SW 1271 (cell line): ENCODE measurements at places on chromosomes 16 and 17.
A peak's percentile ranks its signal among the peaks of the same experiment; 100 is the strongest.

GRCh38 chr16:56450275-56450985, 702 bp downstream of the NUDT21 start:
- no peak for DNase-seq

GRCh38 chr16:1548233-1548632, 14.8 kb downstream of the TMEM204 start:
- no peak for DNase-seq

DNA sequence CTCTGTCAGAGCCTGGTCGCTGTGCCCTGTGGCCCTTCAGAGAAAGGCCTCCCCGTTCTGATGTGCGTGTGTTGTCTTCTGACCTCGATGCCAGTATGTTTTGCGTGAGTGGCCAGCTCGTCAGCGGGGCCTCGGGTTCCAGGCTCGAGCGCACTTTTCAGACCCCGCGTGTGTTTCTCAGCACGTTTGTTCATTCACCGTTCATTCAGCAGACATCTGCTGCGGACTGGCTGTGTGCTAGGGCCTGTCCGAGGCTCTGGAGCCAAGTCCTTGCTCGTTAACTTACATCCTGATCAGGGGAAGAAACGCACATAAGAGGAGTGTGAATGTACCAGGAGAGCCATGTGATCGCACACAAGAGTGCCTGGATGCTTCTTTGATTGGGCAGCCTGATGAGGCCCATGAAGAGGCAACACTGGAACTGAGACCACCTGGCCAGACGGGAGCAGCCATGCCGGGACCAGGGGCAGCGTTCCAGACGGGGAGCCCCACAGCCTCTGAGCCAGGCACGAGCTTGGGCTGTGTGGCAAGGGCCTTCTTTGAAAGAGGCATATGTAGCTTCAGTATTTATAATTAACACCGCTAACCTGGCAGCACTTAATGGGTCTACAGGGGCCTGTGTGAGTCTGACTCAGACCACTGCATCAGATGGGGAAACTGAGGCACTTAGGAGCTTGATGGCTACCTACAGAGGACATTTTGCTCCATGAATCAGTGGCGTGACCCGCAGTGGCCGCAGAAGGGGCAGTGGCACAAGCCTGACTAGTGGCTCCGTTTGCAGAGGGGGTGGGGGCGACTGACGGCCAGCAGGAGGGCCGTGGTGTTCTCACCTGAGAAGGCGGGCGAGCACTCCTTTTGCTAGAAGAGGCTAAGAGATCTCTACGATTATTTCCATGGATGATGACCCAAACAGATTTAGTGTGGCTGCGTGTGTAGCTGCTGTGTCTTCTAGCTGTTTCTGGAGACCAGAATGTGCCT, 187.9 kb upstream of the CHMP6 start:
- DNase-seq: no peak

GRCh38 chr17:549177-550040, 165.2 kb downstream of the VPS53 start:
- DNase-seq: no peak

- no peak for DNase-seq
Observed at GRCh38 chr16:65111306-65111705, 10.6 kb downstream of the CDH11 start.

- no peak for DNase-seq
Observed at GRCh38 chr16:97822-98221, 19.8 kb downstream of the MPG start.

DNA sequence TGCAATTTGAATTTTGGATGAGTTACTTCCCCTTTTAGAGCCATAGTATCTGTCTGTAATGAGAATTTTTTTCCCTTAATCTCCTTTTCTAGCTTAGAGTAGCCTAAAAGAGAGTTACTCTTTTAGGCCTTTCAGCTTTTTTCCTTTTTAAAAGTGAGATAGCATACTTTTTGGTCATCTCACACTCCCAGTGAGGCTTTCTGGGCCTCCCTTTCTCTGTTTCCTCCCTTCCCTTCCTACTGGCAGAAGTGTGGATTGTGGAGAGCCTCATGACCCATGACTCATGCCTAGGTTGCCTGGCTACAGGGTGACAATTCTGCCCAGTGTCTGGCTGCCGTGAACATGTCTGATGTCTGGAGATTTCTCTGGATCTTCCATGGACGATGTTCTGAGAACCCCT, 15.2 kb downstream of the KRT23 start:
- peak; percentile 42 for DNase-seq

GRCh38 chr17:64723781-64724180, 61.7 kb upstream of the SMURF2 start:
- DNase-seq: no peak

GRCh38 chr17:57677301-57677700, 67.8 kb downstream of the CCDC182 start:
- no peak for DNase-seq

DNA sequence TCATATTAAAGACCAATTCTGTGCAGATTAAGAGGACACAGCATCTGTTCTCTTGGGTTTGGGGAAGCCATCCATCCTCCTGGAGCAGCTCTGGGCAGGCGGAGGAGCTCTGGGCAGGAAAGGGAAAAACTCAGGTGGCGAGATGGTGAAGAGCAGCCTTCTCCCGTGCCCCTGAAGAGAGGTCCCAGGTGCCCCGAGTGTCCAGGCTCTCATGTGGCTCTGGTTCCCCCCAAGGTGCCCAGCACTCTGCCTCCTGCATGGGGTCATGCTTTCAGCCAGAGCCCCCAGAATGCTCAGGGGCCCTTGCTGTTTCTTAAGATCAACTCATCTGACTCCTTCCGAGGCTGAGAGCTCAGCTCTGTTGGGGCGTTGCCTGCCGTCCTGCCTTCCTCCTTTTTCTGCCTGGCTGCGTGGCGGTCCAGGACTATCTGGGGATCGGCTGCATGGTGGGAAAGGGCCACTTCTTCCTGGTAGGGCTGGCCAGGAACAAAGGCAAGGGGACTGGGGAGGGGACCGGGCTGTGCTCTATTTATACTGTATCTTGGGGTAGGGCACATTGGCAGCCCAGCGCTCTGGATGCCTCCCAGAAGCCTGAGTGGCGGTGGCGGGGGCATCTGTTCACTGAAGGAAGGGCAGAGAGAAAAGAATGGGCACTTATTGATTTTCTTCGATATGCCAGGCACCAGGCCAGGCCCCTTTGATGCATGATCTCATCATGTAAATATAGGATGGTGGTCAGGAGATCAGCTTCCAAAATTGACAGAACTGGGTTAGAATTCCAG, 103.2 kb upstream of the SDK2 start:
- no peak for DNase-seq

GRCh38 chr17:34800661-34801060, 160.6 kb downstream of the CCT6B start:
- no peak for DNase-seq

GRCh38 chr17:3792481-3792880, 8.5 kb downstream of the ITGAE start:
- no peak for DNase-seq

DNA sequence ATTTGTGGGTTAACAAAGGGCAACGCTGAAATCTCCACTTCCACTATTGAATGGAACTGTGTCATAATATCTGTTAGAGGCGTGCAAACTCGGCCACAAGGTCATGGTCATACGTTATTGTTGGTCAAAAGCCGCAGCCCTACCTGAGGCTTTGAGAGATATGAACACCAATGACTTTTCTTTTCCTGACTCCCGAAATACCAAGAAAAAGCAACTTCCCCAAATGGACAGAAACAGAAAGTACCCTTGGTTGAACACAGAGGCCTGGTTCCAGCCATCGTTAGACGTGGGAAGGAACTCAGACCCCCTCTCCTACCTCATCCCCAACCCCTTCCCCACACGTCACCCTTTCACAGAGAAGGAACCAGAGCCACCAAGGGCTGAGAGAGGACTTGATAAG, 1.4 kb upstream of the PIK3R5 start:
- DNase-seq: no peak

- no peak for DNase-seq
Observed at GRCh38 chr17:55694286-55694910, 28.3 kb downstream of the TMEM100 start.

- DNase-seq: no peak
Observed at GRCh38 chr17:14760719-14761411, 460.0 kb downstream of the HS3ST3B1 start.

- DNase-seq: no peak
Observed at GRCh38 chr17:80023481-80024205, 12.0 kb downstream of the TBC1D16 start.

GRCh38 chr16:49489686-49490320, 116.2 kb downstream of the C16orf78 start:
- no peak for DNase-seq

- no peak for DNase-seq
Observed at GRCh38 chr16:70163596-70163995, 10.0 kb upstream of the CLEC18C start.

GRCh38 chr17:52096056-52096455, 62.5 kb downstream of the CA10 start:
- DNase-seq: no peak

DNA sequence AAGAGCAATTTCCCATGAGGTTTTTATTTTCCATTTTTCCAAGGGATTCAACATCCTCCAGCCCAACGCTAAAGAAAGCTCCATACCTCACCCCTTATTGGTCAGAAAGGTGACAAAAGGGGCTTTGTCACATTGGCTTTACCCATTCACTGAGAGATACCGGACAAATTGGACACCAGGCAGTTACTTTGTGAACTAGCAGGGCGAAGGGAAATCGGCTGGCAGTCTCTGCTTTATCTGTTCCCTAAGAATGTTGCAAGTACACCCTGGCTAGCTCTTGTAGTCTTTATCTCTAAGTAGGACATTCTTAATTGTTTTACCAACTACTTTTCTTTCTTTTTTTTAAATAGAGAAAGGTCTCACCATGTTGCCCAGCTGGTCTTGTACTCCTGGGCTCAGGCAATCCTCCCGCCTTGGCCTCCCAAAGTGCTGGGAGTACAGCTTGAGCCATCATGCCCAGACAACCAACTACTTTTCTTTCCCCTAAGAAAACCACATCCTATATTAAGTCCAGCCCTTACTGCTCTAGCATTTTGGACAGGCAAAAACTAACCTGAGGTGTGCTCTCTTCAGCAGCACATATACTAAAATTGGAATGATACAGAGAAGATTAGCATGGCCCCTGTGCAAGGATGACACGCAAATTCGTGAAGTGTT, 16.8 kb downstream of the PRPSAP1 start:
- no peak for DNase-seq
